Esophagus squamous epithelium (tissue), 5 donors: ENCODE measurements at places on chromosomes 5 and 9.

DNA sequence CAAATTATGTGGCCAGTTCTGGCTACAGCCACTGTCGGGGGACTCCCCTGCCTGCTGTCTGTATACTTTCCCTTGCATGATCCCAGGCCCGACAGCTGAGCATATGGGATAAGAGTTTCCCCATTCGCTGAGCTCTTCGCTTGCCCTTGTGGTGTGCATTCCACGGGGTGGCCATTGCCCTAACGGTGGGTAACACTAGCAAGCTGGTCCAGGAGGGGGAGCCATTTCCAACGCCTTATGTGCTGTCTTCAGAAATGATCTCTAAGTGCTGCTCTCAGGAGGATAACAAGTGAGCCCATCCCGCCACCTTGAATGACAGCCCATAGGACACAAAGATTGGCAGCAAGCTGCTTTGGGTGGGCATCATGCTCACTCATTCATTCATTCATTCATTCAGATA, 190.9 kb downstream of the FSTL4 start:
- no peak for DNase-seq

- DNase-seq = no peak
These were observed 2013.1 kb upstream of the CDH9 start for GRCh38 chr5:29051509-29051908.

DNA sequence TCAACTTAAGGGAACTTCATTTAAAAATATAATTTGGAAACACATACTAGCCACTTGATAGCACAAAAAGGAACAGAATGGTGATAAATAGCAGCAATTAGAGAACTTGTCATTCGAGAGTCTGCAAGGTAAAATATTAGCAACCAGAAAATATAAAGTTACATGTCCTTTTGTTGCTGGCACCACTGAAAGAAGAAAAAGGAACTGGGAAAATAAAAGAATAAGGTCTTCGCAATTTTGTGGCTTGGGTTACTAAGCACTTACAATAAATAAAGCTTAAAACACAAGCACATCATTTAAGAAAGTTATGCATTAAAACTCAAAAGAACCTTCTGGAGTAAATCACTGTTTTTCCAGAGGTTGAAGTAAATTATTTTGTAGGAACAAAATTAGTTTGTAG, 149.9 kb upstream of the FBN2 start:
- DNase-seq = no peak

- no peak for DNase-seq
These were observed 140.4 kb downstream of the GABBR2 start for GRCh38 chr9:98568234-98568908.

- DNase-seq = no peak
These were observed 27.4 kb downstream of the BICD2 start for GRCh38 chr9:92737216-92737606.

- DNase-seq = no peak
These were observed 583.6 kb downstream of the TMEM38B start for GRCh38 chr9:106277966-106278365.

GRCh38 chr9:125747765-125748445, 732 bp downstream of the PBX3 start:
- no peak for DNase-seq

GRCh38 chr5:36041537-36041845, 25.2 kb downstream of the UGT3A2 start:
- no peak for DNase-seq

DNA sequence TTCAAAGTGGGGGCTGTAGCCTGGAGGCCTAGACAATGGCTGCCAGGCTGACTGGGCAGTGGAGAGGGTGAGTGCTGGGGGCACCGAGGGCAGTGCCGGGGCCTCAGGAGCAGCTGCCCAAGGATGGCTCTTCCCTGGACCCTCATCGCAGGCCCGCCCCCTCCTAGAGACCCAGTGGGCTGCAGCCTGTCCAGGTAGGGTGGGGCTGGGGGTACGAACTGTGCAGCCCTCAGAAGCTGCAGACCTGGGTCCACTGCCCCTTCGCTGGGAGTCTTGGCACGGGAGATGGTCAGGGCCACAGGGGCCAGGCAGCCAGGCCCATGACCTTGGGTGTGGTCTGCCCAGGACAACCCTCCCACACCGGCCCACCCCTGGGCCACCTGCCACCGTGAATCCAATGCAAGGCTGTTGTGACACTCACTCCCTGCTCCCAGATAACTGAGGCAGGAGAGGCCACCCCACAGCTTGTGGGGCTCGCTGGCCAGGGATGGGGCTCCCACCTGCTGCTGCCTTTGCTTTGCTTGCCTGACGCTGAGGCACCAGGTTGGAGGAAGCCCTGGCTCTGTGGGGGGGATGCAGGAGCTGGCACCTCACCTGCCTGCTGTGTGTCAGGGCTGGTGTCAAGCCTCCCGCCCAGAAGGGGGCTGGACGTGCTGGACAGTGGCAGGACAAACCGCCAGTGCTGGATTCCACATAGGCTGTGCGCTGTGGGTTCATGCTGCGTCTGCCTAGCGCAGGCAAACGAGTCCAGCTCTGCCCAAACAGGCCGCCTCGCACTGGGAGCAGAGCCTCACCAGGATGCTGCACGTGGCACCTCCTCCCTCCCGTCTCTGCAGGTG, 23.1 kb upstream of the SLC9A3 start:
- no peak for DNase-seq

GRCh38 chr9:21434202-21435014, 5.8 kb upstream of the IFNA1 start:
- DNase-seq = no peak

- DNase-seq = no peak
These were observed 69.2 kb upstream of the SH3GL2 start for GRCh38 chr9:17509701-17510100.
